Dermis blood vessel endothelial cell (primary cell): ENCODE measurements at places on chromosomes 3 and 15.

DNA sequence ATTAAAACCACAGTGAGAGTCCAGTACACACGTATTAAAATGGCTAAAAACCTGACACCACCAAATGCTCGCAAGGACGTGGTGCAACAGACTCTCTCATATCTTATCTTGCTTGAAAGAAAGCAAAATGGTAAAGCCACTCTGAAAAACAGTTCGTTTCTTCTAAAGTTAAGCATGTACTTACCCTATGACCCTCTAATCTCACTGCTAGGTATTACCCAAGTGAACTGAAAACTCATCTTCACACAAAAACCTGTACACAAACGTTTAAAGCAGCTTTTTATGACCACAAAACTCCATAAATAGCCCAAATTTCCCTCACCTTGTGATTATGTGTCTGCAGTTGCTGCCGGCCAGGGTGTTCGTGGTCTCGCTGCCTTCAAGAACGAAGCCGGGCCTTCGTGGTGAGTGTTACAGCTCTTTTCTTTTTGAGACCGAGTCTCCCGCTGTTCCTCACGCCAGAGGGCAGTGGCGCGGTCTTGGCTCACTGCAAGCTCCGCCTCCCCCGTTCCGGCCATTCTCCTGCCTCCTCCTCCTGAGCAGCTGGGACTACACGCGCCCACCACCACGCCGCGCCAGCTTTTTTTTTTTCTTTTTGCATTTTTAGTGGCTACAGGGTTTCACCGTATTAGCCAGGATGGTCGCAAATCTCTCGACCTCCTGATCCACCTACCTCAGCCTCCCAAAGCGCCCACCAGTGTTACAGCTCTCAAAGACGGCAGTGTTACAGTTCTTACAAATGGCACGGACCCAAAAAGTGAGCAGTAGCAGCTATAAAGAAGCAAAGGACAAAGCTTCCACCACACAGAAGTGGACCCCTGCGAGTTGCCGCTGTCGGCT lies 165.4 kb downstream of the TJP1 start:
- DNase-seq, result peak; percentile 16

DNA sequence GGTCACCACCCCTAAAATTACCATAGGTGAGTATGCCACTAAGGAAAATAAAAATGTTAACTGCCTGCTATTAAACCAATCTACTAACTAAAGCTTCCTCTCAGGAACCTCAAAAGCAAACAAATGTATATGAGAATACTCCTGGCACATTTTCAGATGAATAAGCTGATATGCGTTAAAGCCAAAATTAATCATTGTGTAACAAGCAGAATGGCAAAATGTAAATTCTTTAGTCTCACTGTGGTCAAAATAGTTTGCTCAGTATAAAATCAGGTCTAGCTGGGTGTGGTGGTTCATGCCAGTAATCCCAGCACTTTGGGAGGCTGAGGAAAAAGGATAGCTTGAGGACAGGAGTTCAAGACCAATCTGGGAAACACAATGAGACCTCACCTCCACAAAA lies 53.6 kb downstream of the SUMF1 start:
- no peak for DNase-seq

DNA sequence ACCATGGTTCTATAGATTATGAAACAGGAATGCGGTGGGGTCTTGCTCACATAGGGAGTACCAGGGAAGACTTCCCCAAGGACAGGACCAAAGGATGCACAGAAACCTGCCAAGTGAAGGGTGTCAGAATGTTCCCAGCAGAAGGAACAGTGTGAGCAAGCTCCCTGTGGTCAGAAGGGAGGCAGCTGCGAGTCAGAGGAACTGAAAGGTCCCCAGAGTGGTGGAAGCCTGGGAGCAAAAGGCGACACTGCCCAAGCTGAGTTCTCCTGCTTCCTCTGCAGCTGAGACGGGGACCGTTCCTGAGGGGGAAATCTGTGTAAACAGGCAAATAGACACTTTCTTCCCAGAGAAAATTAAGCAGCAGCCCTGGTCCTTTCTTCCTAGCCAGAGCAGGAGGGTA lies 14.2 kb upstream of the SLC6A6 start:
- no peak for DNase-seq

GRCh38 chr3:16506884-16507577 lies 6.5 kb downstream of the RFTN1 start:
- no peak for DNase-seq

- DNase-seq, result no peak
Observed at GRCh38 chr3:13863382-13863952, 16.4 kb downstream of the WNT7A start.

- DNase-seq, result no peak
Observed at GRCh38 chr15:63655683-63656372, 58.6 kb downstream of the FBXL22 start.

GRCh38 chr3:112127522-112128494 lies 5.2 kb downstream of the GCSAM start:
- no peak for DNase-seq

- DNase-seq, result peak; percentile 56
Observed at GRCh38 chr15:63308947-63309346, 31.5 kb downstream of the APH1B start.

DNA sequence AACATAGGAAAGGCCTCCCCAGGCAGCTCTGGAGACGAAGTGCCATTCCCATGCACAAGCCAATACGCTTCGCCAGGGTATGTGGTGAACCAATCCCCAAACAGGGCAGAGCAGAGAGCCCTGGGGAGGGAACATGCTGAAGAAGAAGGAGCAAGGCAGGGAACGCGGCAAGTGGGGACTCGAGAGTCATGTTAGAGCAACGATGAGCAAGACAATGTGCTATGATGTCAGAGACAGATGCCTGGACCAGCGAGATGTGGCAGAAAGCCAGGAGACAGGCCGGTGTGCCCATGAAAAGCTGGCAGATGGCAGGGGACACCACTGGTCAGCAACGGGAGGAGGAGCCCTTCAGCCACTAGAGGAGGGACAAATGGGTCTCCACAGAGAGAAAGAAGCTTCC lies 39.6 kb downstream of the NIPA2 start:
- no peak for DNase-seq

- no peak for DNase-seq
Observed at GRCh38 chr3:120864541-120864940, 43.5 kb upstream of the STXBP5L start.

DNA sequence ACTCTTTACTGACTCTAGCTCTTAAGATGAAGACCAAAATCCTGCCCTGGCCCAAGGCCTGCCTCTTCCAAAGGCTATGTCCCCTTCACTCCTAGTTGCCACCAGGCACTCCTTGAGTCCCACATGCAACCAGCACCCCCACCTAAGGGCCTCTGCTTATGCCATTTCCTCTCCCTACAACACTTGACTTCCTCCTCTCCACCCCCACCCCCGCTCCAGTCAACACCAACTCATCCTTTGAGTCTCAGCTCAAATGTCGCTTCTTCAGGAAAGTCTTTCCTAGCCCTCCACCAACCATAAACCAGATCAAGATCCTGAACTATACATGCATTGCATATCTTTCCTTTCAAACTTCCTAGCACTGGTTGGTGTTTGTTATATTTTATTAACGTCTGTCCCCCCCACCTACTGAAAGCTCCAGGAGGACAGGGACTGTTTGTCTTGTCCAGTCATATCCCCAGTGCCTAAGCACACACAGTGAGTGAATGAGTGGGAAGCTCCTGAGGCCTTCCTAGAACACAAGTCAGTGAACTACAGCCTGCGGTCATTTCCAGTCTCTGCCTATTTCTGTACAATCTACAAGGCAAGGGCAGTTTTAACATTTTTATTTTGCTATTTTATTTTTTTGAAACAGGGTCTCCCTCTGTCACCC lies 7.3 kb downstream of the TBC1D2B start:
- DNase-seq, result peak; percentile 62

GRCh38 chr3:38008971-38009580 lies 18.5 kb downstream of the VILL start:
- DNase-seq, result no peak

- DNase-seq, result no peak
Observed at GRCh38 chr15:86231864-86232721, 152.4 kb downstream of the AGBL1 start.

- no peak for DNase-seq
Observed at GRCh38 chr3:118859950-118860349, 174.7 kb downstream of the IGSF11 start.

DNA sequence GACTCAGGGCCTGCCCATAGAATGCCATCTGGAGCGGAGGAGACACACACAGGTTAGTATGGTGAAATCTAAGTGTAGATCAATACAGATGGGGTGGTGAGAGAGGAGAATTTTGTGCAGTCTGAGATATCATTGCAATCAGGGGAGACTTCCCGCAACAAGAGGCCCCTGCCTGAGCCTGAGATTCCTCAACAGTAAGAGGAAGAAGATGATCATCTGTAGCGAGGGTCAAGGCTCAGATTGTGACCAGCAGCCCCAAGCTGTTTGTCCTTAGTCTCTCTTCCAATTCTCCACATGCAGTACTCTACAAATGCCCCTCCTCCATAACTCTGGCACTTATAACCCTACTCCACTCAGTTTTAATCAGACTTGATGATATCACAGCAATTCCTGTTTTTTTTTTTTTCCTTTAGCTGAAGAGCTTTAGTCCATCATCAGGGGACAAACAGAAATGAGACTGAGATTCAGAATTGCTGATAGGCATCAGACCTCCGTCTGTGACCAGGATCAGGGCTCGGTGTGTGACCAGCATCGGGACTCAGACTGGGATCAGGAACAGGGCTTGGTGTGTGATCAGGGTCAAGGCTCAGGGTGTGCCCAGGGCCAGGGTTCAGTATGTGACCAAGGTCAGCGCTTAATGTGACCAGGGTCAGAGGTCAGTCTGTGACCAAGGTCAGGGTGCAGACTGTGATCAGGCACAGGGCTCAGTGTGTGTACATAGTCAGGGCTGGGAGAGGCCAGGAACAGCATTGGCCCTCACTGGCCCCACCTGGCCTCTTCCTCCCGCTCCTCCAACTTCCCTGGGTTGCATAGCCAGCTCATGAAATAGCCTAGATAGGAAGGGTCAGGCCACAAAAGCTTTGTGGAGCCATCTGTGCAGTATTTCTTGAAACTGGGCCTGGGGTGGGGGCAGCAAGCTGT lies 14.1 kb downstream of the LOXL1 start:
- no peak for DNase-seq

DNA sequence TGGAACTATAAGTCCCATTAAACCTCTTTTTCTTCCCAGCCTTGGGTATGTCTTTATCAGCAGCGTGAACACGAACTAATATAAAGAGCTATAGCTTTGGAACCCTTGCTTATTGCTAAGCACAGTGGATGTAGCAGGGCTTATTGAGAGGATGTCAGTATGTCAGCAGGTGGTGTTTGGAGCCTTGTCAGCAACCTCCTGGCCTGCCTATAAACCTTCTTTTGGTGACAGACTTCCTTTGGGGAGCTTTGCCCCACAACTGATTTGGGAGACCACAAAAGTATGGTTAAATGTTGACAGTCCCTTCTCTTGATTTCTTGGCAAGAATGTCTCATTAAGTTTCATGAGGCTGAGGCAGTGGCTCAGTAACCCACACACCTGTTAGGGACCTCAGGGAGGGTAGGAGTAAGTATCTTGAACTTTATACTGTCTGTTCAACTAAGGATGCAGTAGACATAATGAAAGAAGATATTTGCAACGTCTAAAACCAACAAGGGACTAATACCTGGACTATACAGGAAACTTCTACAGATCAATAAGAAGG lies 14.8 kb downstream of the CCNDBP1 start:
- no peak for DNase-seq

DNA sequence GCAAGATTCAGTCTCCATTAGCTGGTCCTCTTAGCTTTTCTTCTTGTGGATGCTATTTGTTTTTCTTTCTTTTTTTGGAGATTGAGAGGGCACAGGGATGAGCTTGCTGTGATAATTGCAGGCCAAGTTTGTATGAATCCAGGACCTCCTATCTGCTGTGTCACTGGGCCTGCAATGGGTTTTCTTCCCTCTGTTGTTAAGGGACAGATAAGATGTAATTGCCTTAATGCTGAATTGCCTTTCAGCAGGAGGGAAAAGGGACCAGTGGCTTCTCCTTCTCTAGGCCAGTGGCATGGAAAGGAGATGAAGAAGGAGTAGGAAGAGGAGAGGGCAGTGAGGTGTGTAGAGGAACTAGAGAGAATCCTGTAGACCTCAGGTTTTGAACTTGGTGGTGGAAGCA lies 29.9 kb downstream of the PTPRG start:
- no peak for DNase-seq

- no peak for DNase-seq
Observed at GRCh38 chr3:25170021-25170420, 258.0 kb upstream of the RARB start.

DNA sequence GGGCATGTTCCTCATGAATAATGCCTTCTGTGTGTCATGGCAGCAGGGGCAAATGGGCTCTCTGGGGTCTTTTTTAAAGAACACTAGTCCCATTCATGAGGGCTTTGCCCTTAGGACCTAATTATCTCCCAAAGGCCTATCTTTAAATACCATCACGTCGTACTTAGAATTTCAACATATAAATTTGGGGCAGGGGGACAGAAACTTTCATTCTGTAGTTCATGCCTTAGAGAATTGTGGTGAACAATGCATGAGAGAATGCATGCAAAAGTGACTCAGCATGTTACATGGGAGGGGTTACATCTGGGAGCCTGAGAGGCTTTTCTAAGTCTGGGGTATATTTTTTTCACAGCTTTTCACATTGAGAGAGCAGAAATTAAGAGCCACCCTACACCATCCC lies 208.5 kb upstream of the ROPN1 start:
- peak; percentile 6 for DNase-seq

DNA sequence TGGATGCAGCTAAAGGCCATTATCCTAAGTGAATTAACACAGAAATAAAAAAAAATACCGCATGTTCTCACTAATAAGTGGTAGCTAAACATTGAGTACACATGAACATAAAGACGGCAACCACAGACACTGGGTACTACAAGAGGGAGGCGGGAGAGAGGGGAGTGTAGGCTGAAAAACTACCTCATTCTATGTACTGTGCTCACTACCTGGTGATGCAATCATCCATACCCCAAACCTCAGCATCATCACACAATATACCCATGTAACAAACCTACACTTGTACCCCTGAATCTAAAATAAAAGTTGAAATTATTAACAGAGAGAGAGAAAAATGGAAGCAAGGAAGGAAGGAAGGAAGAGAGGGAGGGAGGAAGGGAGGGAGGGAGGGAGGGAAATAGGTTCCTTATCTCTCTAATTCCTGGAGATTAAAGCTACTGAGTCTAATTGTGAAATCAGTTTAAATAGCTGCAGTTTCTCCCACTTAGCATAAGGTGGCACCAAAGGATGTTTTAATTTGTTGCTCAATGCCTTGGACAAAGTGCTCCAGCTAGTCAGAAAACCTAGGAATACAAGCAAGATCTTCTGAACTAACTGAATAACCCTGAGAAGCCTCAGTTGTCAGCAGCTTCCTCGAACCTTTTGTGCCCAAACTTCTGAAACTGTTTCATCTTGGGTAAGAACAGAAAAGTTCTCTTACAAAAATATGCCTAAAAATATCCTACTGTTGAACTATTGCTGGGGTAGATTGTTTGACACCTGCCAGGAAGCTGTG lies 79.4 kb upstream of the ATP11B start:
- peak; percentile 85 for DNase-seq

GRCh38 chr15:31035610-31036009 lies 44.2 kb upstream of the MTMR10 start:
- DNase-seq, result peak; percentile 14

- no peak for DNase-seq
Observed at GRCh38 chr3:156702367-156702766, 28.0 kb downstream of the TIPARP start.
